ENCODE measurements at places on chromosomes 4 and X. TPM values are rescaled to one million over a fixed set of nuclear protein-coding genes. Genes with fewer than 3 reads are reported as not detected.

Gene RNF150
- 1.9 TPM for total RNA-seq

Gene FGD1
- total RNA-seq: 6.4 TPM

Gene KIT
- total RNA-seq: 10.9 TPM

Gene BMX
- total RNA-seq: 2.6 TPM

GRCh38 chr4:64846417-64846816 is 437.2 kb upstream of the TECRL start:
- H3K27me3 ChIP-seq: no peaks in the 10 kb centered on the region
- H3K27ac ChIP-seq: no peak overlapping the region
- no peaks in the 10 kb centered on the region for H3K4me1 ChIP-seq
- H3K4me3 ChIP-seq: no peak overlapping the region
- no peaks in the 10 kb centered on the region for H3K36me3 ChIP-seq

Data from left lung (tissue), 14 donors.